AG09309 (cell line): ENCODE measurements at places on chromosomes 13 and 19.

DNA sequence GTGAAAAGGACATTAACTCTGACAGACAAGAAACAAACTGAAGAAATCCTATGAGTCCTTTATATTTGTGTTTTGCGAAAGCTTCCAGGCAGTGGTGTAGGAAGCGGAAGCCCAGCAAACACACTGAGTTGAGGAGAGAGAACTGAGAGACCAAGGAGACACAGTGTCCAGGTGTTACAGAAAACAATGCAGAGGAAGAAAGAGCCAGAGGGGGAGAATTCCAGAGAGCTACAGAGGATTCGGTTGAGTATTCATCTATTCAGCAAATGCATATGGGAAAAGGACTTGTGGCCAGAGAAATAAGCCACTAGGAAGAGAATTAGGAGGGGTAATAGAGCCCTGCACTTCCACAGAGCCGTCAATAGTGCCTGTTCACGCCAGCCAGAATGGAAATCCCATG, 183.5 kb downstream of the LIG4 start:
- no peak for DNase-seq

GRCh38 chr13:66700117-66700601, 530.0 kb downstream of the PCDH9 start:
- no peak for DNase-seq

DNA sequence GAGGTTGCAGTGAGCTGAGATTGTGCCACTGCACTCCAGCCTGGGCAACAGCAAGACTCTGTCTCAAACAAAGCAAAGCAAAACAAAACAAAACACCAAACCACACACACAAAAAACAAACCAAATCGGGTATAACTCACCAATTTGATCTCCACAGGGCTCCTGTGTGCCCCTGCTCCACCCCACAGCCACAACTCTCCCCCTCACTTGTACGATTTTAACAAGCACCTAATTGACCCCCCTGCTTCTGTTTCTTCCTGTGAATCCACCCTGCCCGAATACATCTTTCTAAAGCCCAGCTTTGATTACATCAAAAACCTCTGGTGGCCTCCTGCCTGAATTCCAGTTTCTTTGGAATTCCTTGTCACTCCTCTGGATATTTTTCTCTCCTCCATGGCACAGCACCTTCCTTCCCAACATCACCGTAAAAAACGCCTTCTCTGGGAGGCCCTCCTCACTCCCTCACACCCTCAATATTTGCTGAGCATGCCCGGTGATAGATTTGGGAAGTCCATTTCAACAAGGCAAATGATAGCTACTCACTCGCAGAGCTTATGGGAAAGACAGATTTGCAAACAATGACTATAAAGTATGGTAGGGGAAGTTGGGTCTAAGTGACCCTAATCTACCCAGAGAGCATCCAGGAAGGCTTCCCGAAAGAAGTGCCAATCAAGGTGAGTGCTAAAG, 11.6 kb upstream of the RANBP3 start:
- no peak for DNase-seq

GRCh38 chr19:3792114-3792513, 5.9 kb upstream of the MATK start:
- DNase-seq, result no peak

DNA sequence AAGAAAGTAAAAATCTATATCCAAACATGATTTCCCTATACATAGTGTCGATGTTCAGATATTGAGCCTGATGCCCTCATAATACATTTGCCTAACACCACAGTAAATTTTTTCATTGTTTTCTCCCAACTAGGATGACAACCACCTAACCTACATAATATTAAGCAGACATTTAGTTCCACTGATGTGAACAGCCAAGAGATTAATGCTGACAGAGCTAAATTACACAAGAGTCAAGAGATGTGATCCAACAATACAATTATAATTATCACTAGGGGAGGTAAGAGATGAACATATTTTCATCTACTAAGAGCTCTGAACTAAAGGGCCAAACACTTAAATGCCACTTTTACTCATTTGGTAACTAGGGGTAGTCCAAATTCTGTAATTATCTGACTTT, 145.9 kb downstream of the DACH1 start:
- no peak for DNase-seq

GRCh38 chr19:33756177-33756576, 40.5 kb upstream of the KCTD15 start:
- DNase-seq, result no peak

DNA sequence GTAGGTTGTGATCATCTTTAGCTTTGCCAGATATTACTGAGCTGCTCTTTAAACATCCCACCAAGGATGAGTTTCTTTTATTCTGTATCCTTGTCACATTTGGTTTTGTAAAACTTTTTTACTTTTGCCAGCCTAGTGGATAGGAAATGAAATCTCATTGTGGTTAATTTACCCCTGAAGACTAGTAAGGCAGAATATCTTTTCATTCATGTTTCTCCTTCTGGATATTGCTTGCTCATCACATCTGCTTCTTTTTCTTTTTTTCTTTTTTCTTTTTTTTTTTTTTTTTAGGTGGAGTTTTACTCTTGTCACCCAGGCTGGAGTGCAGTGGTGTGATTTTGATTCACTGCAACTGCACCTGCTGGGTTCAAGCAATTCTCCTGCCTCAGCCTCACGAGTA, 31.3 kb downstream of the SIPA1L3 start:
- DNase-seq, result no peak

- no peak for DNase-seq
Observed at GRCh38 chr19:29266001-29266400, 53.0 kb upstream of the UQCRFS1 start.

DNA sequence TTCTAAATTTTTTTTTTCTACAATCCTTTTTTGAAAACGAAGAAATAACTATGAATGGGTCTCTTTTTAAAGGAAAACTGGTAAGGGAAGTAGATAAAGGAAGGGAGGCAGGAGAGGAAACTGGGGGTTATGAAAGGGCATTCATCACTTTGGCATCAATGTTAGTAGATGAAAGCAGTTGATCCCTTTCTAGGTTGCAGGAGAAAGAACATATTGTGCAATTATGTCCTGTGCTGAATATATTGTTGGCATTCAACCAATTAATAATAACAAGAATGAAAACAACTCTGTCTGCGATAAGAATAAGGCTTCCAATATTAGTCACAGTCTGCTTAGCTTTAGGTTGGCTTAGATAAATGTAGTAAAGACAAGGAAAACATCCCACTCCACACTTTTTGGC, 796.8 kb upstream of the KLHL1 start:
- no peak for DNase-seq

DNA sequence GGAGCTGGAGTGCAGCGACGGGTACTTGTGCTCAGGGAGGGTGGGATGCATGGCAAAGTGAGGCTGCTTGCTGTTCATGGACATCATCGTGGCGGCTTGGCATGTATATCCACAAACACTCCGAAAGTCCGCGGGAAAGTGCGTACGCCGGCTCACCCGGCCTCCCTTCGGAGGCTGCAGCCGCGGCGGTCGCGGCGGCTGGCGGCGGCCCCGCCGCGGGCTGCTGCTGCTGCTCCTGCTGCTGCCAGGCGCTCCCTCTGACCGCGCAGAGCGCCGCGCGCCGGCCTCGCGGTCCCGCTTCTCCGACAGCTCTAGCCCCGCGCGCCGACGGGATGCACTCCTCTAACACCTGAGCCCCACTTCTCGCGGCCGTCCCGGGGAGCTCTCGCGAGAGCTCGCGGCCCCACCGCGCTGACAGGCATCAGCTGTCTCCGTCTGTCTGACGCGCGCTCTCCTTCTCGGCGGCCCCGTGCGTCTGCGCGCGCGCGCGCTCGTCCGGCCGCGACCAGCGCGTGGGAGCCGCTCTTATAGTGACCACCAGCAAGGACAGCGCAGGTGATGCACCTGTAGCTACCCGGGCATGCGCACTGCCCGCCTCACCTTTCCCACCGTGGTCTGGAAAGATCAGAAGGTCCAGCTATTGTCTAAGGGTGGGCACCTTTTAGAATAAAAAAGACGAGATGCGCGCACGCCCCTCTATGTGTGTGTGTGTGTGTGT, at the start of gene POU4F1:
TSS of gene POU4F1 (minus strand) at position 313 of the 718 bp plus-strand sequence. CDS start at position 87, 226 bp downstream.
- DNase-seq, result no peak

DNA sequence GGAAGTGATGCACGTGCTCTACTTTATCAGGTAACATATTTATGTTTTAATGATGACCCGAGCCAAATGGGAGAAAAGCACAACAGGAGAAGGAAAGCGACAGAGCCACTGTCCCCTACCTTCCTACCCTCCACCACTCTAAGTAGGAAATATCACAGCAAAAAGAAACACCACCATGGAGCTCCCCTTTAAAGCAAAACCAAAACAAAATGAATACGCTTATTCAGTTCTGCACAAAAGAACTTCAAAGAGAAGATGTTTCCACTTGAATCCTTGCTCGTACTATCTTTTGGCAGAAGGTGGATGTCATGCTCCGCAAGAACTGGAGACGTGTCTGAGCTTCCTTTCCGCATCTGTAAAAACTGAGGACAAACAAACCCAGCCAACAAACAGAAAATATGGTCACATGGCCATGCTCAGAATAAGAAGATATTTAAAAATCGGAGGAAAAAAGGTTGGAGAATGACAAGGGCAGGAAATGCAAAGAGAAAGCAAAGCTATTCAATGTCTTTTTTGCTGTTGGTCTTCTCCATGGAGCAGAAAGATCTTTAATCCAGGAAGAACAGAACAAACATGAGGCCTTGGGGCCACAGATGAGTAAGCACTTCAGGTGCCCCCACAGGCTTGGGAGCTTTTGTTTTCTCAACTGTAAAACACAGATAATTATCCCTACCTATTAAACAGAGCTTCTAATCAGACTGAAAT, 19.5 kb downstream of the N4BP2L1 start:
- no peak for DNase-seq

- no peak for DNase-seq
Observed at GRCh38 chr19:435707-436412, 25.0 kb downstream of the SHC2 start.

- no peak for DNase-seq
Observed at GRCh38 chr13:35198613-35199200, 256.6 kb downstream of the NBEA start.

DNA sequence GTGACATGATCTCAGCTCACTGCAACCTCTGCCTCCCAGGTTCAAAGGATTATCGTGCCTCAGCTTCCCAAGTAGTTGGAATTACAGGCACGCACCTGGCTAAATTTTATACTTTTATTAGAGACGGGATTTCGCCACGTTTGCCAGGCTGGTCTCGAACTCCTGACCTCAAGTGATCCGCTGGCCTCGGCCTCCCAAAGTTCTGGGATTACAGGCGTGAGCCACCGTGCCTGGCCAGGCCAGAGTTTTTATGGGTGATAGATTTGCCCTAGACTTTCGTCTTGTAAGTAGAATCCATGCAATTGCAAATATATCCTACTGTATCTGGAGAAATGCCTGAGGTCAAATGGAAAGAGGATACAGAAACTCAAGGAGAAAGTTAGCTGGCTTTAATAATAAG, 819.9 kb upstream of the SLITRK1 start:
- DNase-seq, result no peak

DNA sequence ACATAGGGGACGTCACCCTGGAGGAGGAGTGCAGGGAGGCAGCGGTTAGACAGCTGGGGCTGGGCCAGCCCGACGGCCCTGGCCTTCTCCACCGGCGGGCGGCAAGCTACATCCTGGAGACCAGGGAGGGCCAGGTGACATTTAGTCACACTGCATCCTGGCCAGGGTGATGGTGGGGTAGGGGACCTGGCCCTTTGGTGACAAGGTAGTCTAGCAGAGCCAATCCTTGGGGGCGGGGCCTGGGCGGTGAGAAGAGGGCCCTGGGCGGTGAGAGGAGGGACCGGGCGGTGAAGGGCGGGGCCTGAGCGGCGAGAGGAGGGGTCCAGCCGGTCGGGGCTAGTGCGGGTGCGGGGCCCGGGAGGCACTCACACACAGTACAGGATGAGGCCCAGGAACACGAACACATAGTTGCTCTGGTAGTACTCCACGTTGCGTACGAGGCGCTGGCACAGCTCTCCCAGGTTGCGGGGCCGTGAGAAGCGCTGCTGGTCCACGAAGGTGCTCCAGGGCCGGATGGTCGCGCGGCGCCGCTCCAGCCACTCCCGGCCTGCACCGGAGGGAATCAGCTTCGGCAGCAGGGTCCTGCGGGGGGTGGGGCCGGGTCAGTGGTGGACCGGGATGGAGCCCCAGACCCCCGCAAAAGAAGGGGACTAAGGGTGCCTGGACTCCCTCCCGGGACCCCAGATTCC, 610 bp downstream of the RABAC1 start:
- DNase-seq, result no peak

DNA sequence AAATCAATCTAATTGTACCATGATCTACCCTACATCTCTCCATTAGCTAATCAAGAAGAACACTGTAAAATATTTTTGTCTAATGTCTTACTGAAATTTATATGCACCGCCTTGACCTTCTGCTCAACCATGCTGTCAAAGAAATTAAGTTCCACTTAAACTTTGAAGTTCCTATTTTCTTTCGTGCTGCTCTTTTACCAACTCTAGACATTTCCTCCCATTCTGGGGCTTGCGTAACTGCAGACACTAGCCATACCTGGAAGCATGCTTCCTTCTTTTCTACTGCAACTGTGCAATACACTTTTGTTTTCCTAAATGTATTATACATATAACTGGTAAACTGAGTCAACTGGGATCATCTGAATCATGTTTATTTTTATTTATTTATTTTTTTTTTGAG, 8.5 kb upstream of the UBE2L5 start:
- DNase-seq, result no peak
